ENCODE measurements at places on chromosomes 5 and 9.
A peak's percentile ranks its signal among the peaks of the same experiment; 100 is the strongest.

DNA sequence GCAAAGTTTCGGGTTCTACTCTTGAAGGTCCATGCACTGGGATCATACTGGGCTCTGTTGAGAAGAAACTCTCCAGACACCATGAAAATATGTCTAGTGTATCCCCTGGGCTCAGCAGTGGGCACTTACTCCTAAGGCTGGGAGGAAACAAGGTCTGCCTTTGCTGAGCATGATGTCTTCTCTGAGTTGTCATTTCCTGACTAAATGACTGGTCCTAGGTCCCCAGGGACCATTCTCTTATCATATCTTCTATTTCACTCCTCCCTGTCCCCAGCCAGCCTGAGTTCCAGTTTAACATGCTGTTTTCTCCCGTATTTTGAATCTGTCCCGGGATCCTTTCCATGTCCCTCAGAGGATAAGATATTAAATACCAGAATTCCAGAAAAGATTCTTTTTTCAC, 225.4 kb downstream of the MTRR start:
- no peak for DNase-seq

- DNase-seq = peak; percentile 37
Measured at GRCh38 chr5:155872629-155873220, 454.2 kb upstream of the SGCD start.

- DNase-seq = no peak
Measured at GRCh38 chr5:67591491-67591890, 394.9 kb upstream of the CD180 start.

GRCh38 chr5:125786021-125786420, 637.2 kb upstream of the GRAMD2B start:
- no peak for DNase-seq

- DNase-seq = no peak
Measured at GRCh38 chr5:170342153-170342725, 44.7 kb upstream of the LCP2 start.

Data from fibroblast of skin of left quadriceps (primary cell).